Stimulated activated CD8-positive, alpha-beta memory T cell treated with anti-CD3 and anti-CD28 coated beads, Interleukin-7, amount 100 ng/mL, for 1 hour (primary cell): ENCODE measurements at places on chromosomes 1 and 21.

DNA sequence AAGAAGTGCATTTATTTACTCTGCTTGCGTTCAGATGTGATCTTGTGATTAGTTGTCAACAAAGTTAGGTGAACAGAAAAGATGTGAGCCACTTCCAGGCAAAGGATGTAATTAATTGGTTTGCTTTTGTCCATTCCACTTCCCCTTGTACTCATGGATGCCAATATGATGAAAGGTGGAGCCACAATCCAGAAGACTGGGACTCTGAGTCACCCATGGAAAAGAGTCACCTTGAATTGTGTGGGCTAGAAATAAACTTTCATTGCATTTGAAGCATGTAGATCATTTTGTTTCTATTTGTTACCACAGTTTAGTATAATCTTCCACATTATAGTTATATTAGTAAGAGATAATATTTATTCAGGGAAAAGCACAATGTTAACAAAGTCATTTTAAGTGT, 684.2 kb downstream of the LTN1 start:
- DNase-seq, result no peak

- no peak for DNase-seq
Observed at GRCh38 chr1:165376041-165376810, 19.7 kb upstream of the LMX1A start.

DNA sequence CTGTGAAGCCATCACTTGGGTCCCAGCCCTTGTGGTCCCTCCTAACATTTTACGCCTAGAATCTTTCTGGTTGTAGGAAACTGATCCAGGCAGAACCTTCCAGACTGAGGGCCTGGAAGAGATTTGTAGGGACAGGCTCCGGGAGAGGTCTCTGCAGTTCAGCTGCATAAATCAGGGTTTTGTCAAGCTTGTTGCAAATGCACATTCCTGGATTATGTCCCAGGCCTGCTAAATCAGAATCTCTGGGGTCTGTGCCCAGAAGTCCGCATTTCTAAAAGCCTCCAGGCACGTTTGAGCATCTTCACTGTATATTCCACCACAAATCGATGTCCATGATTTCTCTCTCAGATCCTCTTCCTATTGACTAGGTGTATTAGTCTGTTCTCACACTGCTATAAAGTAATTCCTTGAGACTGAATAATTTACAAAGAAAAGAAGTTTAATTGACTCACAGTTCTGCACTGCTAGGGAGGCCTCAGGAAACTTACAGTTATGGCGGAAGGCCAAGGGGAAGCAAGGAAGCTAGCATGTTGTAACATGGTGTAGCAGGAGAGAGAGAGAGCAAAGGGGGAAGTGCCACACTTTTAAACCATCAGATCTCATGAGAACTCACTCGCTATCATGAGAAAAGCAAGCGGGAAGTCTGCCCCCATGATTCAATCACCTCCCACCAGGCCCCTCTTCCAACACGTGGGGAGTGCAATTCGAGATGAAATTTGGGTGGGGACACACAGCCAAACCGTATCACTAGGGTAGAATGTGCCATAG, 1.2 kb upstream of the FHAD1 start:
- no peak for DNase-seq

DNA sequence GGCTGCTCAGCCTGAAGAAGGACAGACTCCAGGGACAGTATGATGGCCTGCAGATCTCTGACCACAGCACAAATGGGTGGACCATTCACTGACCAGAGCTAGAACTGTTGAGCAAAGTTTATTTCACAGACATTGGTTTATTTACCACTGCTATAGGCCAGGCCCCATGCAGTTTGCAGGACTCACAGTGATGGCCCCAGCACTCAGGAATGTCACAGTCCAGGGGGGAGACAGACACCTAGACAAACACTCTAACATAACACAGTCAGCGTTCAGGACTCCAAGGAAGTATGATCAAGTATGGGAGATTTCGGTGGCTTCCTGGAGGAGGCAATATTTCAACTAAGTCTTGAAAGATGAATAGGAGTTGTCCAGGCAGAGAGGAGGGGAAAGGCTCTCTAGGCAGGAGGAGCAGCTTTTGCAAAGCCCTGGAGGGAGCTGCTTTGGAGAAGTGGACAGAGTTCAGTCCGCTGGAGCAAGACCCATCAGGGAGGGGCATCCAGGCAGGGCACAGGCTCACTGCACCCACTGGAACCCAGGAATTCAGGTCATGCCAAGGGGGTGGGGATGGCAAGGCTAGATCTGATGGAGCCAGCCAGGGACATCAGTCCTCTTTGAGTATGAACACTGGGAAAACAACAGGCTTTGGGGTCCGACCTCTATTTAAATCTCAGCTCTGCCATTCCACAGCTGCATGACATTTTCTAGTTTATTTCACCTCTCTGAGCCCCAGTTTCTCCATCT, 454.3 kb downstream of the MATN1 start:
- no peak for DNase-seq

GRCh38 chr1:43005460-43006361, 47.0 kb upstream of the SLC2A1 start:
- no peak for DNase-seq

GRCh38 chr1:94801919-94802546, 18.1 kb upstream of the SLC44A3 start:
- DNase-seq, result no peak

- no peak for DNase-seq
Observed at GRCh38 chr1:34361121-34361520, 184.4 kb downstream of the C1orf94 start.
